ENCODE measurements at places on chromosomes 5 and 9.

GRCh38 chr9:82546136-82546535 is 516.8 kb downstream of the RASEF start:
- DNase-seq = no peak

DNA sequence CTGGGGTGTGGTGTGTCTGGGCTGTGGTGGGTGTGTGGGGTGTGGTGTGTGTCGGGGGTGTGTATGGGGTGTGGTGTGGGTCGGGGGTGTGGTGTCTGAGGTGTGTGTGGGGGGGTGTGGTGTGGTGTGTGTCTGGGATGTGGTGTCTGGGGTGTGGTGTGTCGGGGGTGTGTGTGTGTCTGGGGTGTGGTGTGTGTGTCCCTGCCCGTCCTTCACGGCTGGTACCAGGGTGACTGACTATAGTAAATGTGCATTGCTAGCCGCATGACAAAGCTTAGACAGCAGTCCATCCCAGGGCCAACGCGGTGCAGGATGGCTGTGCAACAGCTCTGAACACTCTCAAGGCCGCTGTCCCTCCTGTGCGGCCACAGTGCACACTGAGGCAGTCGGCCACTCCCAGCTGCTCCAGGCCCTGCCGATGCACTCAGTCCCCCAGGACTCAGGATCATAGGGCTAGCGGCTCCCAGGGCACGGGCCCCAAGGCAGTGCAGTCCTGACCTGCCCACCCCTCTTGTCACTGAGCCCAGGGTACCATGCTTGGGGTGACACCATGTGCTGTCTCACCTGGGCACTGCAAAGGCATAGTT is 54.0 kb downstream of the SECISBP2 start:
- DNase-seq = no peak

- peak; percentile 24 for DNase-seq
Measured at GRCh38 chr9:84153885-84154284, 173.3 kb downstream of the RMI1 start.

DNA sequence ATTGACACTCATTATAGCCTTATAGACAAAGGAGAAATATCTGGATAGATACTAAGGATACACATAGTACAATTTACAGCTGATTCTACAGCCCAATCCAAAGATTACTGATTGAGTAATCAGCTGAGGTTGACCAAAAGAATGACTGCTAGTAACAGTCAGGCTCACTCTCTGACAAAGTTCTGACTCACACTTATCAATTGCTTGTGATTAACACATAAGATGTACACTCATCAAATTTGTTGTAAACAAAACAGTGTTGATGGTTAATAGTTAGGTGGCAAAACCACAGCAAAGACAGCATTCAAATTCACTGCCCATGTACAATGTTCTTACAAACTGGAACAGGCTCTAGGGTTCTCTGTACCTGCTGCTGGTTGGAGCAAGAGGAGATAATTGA is 422.7 kb downstream of the TLE1 start:
- DNase-seq = no peak

- peak; percentile 87 for DNase-seq
Measured at GRCh38 chr5:180343110-180343830, 9.9 kb downstream of the GFPT2 start.

DNA sequence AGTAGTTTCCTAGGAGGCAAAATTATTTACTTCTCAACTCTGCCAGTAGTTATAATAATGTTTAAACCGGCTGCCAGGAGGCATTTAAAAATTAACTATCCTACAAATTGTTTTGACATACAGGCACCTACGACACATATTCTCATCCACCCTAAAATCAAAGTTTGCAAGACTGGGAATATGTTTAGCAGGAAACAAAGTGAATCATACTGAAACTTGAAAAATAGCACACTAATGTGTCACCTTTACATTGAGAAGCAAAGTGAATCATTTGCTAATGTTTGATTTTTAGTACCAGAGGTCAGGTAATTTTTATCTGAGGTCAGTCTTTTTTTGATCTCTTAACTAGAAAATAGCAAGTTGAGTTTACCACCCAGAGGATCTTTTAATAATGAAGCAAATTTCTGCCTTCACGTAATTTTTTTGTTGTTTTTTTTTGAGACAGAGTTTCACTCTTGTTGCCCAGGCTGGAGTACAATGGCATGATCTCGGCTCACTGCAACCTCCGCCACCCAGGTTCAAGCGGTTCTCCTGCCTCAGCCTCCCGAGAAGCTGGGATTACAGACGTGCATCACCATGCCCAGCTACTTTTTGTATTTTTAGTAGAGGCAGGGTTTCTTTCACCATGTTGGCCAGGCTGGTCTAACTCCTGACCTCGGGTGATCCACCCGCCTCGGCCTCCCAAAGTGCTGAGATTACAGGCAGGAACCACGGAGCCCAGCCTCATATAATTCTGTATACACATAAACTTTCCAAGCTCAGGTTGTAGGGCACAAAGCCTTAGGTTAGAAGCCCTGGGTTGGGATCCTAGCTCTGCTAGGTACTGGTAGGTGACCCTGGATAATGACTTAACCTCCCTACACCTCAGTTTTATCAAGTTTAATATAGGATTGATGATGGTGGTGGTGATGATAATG is 124.3 kb downstream of the UGCG start:
- peak; percentile 91 for DNase-seq

DNA sequence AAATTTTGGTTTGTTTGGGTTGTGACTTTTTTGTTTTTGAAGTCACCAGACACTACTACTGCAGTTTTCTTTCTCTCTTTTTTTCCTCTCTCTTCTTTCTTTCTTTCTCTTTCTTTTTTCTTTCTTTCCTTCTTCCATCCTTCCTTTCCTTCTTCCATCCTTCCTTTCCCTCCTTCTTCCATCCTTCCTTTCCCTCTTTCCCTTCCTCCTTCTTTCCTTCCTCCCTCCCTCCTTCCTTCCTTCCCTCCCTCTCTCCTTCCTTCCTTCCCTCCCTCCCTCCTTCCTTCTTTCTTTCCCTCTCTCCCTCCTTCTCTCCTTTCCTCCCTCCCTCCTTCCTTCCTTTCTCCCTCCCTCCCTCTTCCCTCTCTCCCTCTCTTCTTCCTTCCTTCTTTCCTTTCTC is 230.3 kb upstream of the TYRP1 start:
- no peak for DNase-seq

GRCh38 chr9:131275332-131276093 is 797 bp downstream of the FAM78A start:
- DNase-seq = no peak

DNA sequence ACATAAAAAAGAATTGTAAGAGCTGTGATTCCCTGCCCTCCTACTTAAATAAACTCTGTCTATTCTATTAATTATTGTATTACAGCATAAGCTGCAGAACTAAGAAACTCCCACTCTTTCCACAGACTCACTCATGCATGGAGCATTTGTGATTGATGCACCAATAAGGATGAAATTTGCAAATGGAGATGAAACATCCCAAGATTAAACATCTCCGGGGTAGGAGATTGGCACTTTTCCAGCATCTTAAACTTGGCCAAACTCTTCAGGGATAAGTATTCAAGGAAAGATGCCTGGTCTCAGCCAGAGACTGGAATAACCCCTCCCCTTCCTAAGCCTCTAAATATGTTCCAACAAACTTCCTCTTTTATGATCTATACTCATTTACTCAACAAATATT is 472.0 kb downstream of the ACTL7B start:
- DNase-seq = no peak

DNA sequence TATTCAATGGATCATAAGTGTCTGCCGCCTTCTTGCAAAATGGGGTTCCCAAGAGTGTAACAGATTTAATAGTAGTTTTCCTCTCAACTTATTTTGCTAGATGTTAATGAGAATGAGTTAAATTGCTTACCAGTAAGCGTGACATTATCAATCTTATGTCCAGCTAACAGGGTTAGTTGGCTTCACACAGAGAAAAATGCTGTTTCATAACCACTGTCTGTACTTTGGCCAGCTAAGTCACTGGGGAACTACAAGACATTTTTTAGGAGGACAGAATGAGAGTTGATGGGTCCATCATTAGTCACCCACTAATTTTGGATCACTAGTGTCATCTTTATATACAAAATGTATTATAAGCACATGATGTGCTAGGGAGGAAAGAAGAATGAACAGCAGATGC is 1.4 kb downstream of the CDC37L1 start:
- peak; percentile 74 for DNase-seq

DNA sequence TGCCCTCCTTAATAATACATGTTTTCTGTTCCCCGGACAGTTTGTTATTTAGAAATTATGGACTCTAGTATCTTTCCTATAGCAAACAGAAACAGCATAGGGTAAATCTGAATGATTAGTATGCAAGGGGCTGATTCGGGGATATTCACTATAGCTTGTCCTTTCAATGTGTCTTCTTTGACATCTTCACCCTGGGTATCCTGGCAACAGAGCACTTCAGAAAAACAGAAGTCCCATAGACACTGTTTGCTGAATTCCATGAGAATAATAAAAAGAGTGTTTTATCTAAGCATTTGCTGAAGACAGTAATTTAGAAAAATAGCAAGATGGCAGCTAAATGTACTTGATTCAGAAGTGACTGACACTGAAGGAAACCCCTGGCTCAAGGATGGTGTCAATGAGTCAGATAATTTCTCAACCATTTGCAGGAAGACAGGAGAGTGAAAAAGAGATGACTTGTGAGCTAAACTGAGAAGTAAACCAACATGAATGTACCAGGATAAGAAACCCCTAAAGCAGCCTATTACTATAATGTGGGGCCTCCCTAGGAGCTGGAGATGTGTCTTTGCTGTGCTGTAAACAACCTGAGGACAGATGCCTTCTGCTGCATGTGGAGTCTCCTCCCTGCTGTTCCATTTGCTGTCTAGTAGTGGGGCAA is 246.2 kb downstream of the MAN2A1 start:
- peak; percentile 32 for DNase-seq

DNA sequence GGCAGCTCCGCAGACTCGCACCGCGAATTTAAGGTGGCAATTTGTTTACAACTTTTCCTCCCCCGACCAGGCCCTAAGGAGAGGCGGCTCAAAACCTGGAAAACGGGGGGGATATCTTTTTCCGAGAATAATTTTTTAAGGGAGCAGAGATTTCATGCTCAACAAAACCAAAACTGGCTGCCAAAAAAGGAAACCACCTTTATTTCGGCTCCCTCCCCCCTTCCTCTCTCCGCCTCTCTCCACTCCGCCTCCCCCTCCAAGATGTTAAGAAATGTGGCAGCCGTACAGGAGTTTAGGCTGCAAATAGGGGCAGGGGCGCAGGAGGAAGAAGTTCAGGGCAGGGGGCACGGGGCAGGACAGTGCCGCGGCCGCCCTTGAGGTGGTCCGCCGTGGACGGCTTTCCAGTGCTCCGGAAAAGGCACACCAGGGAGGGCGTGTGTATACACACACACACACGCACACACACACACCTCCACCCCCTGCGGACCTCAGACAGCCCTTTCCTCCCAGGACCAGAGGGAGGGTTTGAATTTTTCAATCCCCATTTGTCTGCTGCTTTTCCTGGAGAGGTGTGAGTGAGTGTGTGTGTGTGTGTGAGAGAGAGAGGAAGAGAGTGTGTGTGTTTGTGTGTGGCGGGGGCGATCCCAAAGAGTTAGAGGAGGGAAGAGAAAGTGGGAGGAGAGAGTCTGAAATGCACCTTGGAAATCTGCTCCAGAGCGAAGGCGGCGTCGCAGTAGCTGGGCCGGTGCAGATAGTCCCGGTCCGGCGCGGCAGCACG is 9.1 kb downstream of the PTCH1 start:
- DNase-seq = peak; percentile 79

- DNase-seq = no peak
Measured at GRCh38 chr5:6145616-6146237, 232.6 kb downstream of the MED10 start.

GRCh38 chr9:98185611-98186171 is 6.7 kb downstream of the CORO2A start:
- peak; percentile 33 for DNase-seq

DNA sequence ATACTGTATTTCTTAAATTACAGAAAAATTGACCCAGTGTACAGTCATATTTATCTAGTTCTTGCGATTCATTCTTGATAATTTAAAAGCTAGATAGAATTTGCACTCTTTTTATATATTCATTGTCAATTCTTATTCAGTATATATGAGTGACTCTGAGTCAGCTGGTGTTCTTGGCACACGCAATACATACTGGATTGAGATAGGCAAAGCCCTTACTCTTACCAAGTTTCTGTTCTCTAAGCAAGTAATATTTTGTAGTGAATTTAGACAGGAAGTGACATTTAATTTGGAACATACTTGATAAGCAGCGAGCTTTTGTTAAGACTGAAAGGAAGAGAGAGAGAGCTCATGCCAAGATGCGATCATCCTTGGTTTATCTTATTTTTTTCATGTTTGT is 57.7 kb downstream of the GPBP1 start:
- DNase-seq = peak; percentile 83

GRCh38 chr5:10049858-10050455 is 199.7 kb downstream of the ATPSCKMT start:
- DNase-seq = no peak

DNA sequence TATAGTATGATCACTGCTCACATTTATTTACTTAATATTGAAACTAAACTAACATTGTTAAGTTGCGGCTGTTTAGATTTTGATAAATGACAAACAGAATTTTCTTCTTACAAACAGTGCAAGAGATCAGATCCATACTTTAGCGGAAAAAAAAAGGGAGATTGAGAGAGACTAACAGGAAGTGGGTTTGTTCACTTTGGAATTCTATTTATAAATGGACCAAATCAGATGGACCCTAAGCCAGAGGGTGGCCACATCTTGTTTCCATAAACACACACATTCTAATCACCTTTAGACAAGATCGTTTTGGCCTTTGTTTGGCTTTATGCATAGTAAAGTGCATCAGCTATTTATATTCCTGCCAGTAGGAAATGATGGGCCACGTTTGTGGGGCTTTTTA is 381.4 kb upstream of the CD180 start:
- no peak for DNase-seq

DNA sequence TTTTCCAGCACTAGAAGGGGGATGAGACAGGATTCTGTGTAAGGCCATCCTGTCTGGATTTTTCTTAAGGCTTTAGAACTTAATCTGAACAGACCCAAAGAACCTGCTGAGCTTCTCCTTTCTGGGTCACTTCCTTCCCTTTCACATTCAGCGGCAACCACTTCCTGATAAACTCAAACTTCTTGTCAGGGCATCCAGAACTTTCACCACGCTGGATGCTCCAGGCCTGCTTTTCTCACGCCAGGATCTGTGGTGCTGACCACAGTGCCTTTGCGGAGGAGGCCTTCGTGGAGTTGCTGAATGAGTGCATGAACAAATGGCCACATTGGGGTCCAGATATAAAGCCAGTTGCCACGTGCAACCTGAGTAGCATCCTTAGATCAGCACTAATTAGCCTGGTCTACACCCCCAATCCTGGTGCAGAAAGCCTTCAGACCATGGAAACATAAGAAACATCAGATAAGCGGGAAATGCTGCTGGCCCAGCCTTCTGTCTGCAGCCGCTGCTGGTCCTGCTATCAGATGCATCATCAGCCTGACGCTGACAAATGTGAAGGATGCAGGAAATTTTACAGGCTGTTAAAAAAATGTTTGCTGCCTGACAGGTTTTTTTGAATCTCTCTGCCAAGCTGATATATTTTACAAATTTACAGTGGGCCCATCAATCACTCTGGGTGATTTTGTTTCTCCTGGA is 75.3 kb upstream of the BARHL1 start:
- no peak for DNase-seq

- no peak for DNase-seq
Measured at GRCh38 chr9:100999906-101000544, 28.5 kb upstream of the PLPPR1 start.
